ENCODE measurements at places on chromosomes 4 and X. TPM values are rescaled to one million over a fixed set of nuclear protein-coding genes. Genes with fewer than 3 reads are reported as not detected.

The ADGRL3 gene
- 0.88 TPM for total RNA-seq

The GABRA4 gene
- total RNA-seq, result not detected

The MPC1L gene
- total RNA-seq, result not detected

The F8A1 gene
- 6.3 TPM for total RNA-seq

The TMEM271 gene
- not detected for total RNA-seq

Measured in gastrocnemius medialis (tissue), 4 donors.